Activated naive CD8-positive, alpha-beta T cell treated with anti-CD3 and anti-CD28 coated beads, Interleukin-2, amount 10 ng/mL, durations not matched to agents 7 days and 5 days (primary cell): ENCODE measurements at places on chromosomes 3 and 15.

DNA sequence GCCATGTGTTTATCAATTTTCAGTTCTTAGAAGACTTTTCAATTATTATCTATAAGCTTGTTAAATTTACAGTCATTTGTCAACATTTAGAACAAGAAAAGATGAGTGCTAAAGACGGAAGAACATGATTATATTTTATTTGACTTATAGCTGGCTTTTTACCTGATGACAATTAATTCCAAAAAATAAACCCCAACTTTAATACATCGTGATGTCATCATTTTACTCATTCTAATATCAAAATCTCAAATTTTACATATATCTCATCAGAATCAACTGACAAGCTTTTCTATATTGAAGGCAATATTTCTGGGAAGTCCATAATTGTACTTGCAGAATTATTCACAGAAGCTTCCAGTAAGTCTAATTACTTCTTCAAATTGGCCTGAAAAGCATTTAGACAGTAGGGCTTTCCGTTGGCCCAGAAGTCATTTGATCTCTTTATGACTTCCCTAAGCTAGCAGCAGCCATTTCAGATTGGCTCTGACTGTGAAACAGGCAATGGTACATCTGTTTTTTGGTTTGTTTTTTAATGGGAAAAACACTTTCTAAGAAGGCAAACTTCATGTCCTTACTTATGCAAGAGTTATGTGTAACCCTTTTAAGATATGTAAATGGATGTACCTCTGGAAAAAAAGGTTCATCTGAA, 234.7 kb upstream of the PLSCR5 start:
- H3K27ac ChIP-seq, result no peak overlapping the region
- no peaks in the 10 kb centered on the region for H3K27me3 ChIP-seq
- no peaks in the 10 kb centered on the region for H3K4me1 ChIP-seq
- no peak for DNase-seq
- no peaks in the 10 kb centered on the region for H3K36me3 ChIP-seq

- H3K36me3 ChIP-seq, result peaks cover 2% of the 10 kb centered on the region
- peaks cover 15% of the 10 kb centered on the region for H3K4me1 ChIP-seq
These were observed 27.2 kb downstream of the IQSEC1 start for GRCh38 chr3:13045904-13046568.

DNA sequence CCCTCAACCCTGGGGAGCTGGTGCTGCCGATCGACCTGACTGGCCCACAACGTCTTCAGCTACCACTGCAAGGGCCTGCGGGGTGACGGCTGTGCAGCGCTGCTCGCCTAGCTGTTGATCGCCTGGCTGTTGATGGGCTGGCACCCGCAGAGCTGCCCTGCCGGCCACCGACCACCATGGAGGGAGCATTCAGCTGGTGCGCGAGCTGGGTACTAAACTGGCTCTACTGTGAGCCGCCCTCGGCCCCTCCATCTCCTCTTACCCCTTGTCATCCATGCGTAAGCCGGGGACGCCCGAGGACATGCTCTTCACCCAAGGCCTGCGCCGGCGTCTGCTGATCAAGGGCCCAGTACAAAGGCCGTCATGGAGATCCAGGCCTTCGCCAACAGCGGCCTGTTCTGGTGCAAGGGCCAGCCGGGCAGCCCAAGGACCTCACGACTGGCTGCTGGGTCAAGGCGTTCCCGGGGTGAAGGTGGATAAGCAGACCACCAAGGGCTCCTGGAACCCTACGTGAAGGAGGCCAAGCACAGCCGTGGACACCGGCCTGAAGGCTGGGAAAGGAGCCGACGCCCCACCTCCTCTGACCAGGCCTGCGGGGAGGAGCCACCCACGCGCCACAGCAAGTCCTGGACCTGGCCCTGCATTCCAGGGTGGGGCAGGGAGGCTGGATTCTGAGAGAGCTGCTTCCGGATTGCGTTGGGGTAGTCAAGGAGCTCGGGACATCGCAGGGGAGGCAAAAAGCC, 46.9 kb downstream of the SFMBT1 start:
- H3K27me3 ChIP-seq, result no peaks in the 10 kb centered on the region
- H3K36me3 ChIP-seq, result peaks cover 14% of the 10 kb centered on the region
- H3K4me1 ChIP-seq, result peaks cover 2% of the 10 kb centered on the region
- H3K4me3 ChIP-seq, result no peak overlapping the region
- no peak overlapping the region for H3K27ac ChIP-seq

DNA sequence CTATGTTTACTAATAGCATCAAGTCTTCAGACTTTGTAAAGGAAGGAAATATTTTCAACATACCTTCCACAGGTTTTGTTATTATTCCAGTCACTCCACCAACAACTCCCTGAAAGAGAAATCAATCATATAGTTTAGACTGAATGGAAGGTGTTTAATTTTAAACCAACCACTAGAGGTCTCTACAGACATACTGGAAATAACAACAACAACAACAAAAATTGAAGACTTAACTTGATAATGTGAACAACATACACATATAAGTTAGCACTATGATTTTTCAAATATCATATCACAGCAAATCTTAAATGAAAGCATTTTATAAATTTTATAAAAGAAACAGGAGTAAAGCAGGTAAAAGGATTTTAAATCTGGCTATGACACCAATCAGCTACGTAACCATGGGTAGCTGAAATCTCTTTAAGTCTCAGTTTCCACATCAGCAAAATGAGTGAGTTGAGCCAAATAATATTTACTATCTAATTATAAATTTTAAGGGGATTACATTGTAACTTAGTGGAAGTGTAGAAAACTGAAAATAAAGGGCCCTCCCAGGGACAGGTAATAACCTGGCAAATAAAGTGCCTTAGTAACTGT, 188.2 kb downstream of the VPS13C start:
- H3K36me3 ChIP-seq, result peaks cover 9% of the 10 kb centered on the region
- H3K4me3 ChIP-seq, result no peak overlapping the region
- H3K27me3 ChIP-seq, result no peaks in the 10 kb centered on the region
- no peaks in the 10 kb centered on the region for H3K4me1 ChIP-seq
- DNase-seq, result no peak

DNA sequence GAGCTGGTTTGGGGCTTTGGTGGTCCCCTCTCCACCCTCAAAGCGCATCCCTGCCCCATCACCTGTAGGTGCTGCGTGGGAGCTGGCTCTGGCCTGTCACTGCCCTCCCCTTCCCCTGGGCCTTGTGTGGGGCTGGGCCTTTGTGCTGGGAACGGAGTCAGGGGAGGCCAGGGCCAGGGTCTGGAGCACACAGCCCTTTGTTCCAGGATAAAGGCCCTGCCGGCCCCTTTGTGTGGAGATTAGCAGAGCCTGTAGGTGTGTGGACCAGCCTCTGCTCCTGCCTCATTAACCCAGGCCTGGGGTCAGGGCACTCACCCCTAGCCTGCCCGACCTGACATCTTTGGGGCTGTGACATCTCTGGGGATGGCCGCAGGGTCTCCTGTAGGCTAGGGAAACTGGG, 8.9 kb downstream of the EPHB3 start:
- H3K27me3 ChIP-seq, result peaks cover 42% of the 10 kb centered on the region
- no peaks in the 10 kb centered on the region for H3K4me1 ChIP-seq
- H3K27ac ChIP-seq, result no peak overlapping the region
- DNase-seq, result no peak

DNA sequence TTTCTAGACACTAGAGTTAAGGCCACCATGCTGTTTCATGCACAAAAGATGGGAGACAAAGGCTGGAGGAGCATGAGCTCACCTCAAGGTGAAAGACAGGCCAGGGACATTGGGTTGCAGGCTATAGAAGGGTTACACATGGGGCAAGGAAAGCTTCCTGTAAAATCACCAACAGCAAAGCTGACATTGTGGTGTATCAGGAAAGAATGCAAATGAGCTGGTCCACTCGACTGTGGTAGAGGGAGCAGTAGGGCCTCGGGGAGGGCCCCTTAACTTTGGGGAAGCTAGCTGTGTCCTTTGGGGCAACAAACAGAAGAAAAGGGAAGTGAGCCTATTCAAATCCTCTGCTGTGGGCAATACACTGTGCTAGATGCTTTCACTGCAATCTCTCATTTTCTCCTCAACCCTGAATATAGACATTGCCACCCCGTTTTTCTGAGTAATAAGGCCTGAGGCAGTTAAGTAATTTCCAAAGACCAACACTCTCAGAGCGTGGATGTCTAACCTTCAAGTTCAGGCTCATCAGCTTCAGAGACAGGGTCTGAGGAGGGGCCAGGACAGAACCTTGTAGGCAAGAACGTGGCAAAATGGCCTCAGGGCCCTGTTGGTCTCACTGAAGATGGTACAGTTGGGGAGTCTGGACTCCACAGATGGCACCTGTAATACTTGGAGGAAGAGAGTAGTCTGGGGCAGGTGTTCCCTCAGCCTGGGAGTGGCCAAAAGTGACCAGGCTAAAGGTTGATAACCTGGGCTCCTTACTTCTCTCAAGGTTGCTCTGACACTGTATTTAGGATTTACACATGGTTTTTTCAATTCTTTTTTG, 24.1 kb downstream of the CX3CR1 start:
- no peak overlapping the region for H3K4me3 ChIP-seq
- peaks cover 28% of the 10 kb centered on the region for H3K27me3 ChIP-seq
- H3K4me1 ChIP-seq, result peaks cover 8% of the 10 kb centered on the region
- no peak overlapping the region for H3K27ac ChIP-seq

DNA sequence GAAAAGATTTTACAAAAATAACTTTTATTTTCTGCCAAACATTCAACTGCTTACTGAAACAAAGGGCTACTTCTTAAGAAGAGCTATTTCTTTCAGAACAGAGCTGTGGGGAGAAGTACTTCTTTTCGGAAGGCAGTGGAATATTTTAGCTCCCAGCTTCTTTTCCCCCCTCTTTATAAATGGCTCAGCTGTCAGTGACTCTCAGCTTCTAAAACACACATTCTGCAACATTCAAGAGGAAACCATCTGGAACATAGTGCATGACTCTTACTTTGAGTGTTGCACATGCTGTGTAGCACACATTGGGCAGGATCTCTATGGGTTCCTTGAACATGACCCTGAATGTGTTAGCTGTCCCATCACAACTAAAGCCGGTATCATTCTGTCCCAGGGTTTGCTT, 7.0 kb upstream of the C15orf40 start:
- H3K27ac ChIP-seq, result no peak overlapping the region
- no peaks in the 10 kb centered on the region for H3K27me3 ChIP-seq
- H3K36me3 ChIP-seq, result peaks cover 23% of the 10 kb centered on the region
- no peak overlapping the region for H3K4me3 ChIP-seq
- peaks cover 11% of the 10 kb centered on the region for H3K4me1 ChIP-seq

- H3K4me1 ChIP-seq, result peaks cover 5% of the 10 kb centered on the region
- no peak for DNase-seq
- H3K4me3 ChIP-seq, result no peak overlapping the region
- peaks cover 3% of the 10 kb centered on the region for H3K27me3 ChIP-seq
These were observed 369.1 kb downstream of the RBMS3 start for GRCh38 chr3:29649815-29650547.

GRCh38 chr3:152071924-152072323, 196.8 kb upstream of the MBNL1 start:
- H3K27ac ChIP-seq, result no peak overlapping the region
- H3K4me1 ChIP-seq, result no peaks in the 10 kb centered on the region
- no peak for DNase-seq
- H3K27me3 ChIP-seq, result no peaks in the 10 kb centered on the region
- H3K36me3 ChIP-seq, result no peaks in the 10 kb centered on the region

GRCh38 chr3:146544929-146545528, 622 bp upstream of the PLSCR1 start:
- no peaks in the 10 kb centered on the region for H3K27me3 ChIP-seq
- peak overlapping the region; percentile 99 for H3K27ac ChIP-seq
- peaks cover 37% of the 10 kb centered on the region for H3K36me3 ChIP-seq
- H3K4me3 ChIP-seq, result peak overlapping the region; percentile 100

GRCh38 chr15:83783227-83783626, 129.3 kb downstream of the ADAMTSL3 start:
- no peaks in the 10 kb centered on the region for H3K27me3 ChIP-seq
- H3K4me3 ChIP-seq, result no peak overlapping the region
- H3K4me1 ChIP-seq, result no peaks in the 10 kb centered on the region
- no peak overlapping the region for H3K27ac ChIP-seq
- no peak for DNase-seq

DNA sequence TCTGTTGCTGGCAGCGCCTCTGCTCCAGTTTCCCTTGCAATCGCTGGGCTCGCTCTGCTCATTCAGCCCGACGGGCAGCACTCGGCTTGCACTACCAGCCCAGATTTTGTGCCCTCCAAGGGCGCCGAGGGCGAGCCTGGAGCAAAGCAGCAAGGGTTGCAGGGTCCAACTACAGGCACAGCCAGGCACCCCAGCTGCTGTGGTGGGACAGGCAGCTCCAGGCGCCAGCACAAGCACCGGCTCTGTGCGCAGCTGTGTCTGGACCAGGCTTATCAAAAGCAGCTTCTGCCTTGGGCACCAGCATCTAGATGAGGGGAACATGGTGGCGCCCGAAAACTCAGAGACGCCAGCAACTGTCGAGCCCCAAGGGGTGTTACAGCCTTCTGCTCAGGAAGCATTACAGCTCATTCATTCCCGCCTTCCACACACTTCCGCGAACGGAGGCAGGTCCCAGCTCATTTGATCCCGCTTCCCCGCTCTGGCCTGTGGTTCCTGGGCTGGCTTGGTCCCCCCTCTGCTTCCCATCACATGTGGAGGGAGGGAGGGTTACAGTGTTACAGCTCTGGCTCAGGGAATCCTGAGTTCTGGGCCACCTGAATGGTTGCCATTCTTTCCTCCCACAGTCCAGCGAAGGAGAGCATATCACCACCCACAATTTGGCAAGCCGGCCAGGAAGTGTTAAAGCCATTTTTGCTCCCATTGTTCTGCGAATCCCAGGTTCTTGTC, 409.9 kb upstream of the ALCAM start:
- DNase-seq, result no peak
- H3K36me3 ChIP-seq, result no peaks in the 10 kb centered on the region
- H3K27ac ChIP-seq, result no peak overlapping the region

- H3K27ac ChIP-seq, result no peak overlapping the region
- H3K4me3 ChIP-seq, result no peak overlapping the region
- no peaks in the 10 kb centered on the region for H3K36me3 ChIP-seq
- H3K4me1 ChIP-seq, result no peaks in the 10 kb centered on the region
- peaks cover 11% of the 10 kb centered on the region for H3K27me3 ChIP-seq
These were observed 26.4 kb upstream of the SLC30A4 start for GRCh38 chr15:45548753-45549520.

DNA sequence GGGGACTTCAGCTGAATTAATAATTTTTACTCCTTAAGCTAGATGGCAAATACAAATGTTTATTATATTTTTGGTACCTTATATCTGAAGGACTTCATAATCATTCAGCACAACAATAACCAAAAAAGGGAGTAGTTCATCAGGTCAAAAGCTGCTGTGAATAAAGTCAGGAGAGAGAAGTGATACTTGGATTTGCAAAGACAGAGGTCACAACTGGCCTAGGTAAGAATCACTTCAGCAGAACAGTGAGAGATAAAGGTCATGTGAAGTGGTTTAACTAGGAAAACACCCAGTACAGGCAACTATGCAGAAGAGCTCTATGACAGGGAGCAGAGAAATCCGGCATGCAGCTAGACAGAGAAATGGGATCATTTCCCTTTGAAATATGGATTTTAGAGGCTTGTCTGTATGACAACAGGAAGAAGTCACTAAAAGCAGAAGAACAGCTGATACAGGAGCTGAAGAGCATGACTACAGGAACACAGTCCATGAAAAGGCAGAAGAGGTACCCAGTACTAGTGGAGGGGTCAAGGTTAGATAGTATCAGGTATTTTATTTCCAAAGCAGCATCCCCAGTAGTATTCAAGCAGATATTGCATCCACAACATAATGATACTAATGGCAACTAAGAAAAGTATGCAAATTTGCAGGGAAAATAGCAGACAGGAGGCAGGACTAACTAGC, 25.7 kb downstream of the ZMAT3 start:
- H3K4me3 ChIP-seq, result no peak overlapping the region
- H3K36me3 ChIP-seq, result peaks cover 47% of the 10 kb centered on the region
- no peaks in the 10 kb centered on the region for H3K27me3 ChIP-seq
- H3K27ac ChIP-seq, result no peak overlapping the region
- DNase-seq, result no peak

GRCh38 chr3:72655723-72656122, 192.5 kb downstream of the SHQ1 start:
- H3K4me1 ChIP-seq, result peaks cover 16% of the 10 kb centered on the region
- H3K27me3 ChIP-seq, result peaks cover 22% of the 10 kb centered on the region
- no peak overlapping the region for H3K27ac ChIP-seq
- H3K36me3 ChIP-seq, result peaks cover 5% of the 10 kb centered on the region
- no peak for DNase-seq
- no peak overlapping the region for H3K4me3 ChIP-seq
